ENCODE measurements at places on chromosomes 7 and 10. TPM values are rescaled to one million over a fixed set of nuclear protein-coding genes. Genes with fewer than 3 reads are reported as not detected.

GRCh38 chr10:33052915-33053810 lies 95.1 kb upstream of the ITGB1 start:
- DNase-seq, result no peak

DNA sequence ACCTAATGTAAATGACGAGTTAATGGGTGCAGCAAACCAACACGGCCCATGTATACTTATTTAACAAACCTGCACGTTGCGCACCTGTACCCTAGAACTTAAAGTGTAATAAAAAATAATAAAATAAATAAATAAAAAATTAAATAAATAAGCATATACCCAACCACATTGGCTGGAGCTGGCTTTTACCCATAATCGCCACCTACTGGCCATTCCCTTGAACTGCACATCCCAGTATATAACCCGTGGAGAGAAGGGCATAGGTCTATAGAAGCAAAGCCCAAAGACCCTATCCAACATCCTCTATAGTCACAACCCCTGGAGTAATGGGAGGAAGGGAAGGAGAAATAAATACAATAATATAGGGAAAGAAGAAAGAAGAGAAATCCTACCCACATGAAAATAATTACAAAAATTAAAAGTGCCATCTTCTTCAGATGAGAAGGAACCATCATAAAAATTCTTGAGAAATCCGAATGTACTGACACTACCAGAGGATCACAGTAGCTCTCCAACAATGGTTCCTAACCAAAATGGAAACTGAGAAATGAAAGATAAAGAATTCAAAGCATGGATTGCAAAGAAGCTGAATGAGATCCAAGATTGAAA lies 65.6 kb downstream of the TWIST1 start:
- DNase-seq, result peak; percentile 43

Gene ANXA8L1
- not detected for total RNA-seq

Gene DKK1
- total RNA-seq, result not detected

Gene NRP1
- total RNA-seq, result 37.6 TPM

Measured in body of pancreas (tissue), 4 donors.